Activated T-helper 2 cell treated with anti-CD3 and anti-CD28 coated beads, Interferon-gamma antibody, Interleukin-2, Interleukin-4, amounts not matched to agents 10 μg/mL and 5 μg/mL and 100 μg/mL, durations not matched to agents 14 hours and 24 hours and 36 hours (primary cell): ENCODE measurements at places on chromosomes 5 and 9.

DNA sequence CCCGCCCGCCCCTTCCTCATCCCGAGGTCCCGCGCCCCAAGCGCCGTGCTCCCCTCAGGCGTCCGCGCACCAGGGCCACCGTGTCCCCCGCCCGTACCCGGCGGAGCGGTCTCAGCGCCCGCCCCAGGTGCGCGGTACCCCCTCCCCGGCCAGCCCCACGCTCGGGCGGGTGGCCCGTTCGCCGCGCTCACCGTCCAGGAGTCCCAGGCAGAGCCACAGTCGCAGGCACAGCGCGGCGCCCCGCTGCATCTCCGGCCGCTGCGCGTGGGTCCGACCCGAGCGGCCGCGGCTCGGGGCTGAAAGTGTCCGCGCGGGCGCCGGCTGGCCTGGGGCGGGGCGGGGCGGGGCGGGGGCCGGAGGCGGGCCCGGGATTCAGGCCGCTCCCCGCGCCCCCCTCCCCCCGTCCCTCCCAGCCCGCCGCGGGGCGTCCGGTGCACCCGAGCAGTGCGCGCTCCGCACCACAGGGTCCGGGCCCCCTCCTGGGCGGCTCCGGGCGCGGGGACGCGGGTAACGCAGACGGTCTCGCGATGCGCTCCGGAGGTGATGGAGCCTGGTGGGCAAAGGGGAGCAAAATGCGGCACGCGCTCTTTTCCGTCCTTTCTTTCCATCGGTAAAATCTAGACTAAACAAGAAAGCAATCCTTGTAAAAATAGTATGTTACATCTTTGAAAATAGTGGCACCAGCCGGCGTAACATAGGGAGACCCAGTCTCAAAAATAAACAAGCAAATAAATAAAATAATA is at the start of gene FLT4:
Gene FLT4 (minus strand): TSS at position 304 of the 743 bp plus-strand sequence. CDS start 55 bp downstream, at position 249.
- H3K4me1 ChIP-seq: peaks cover 5% of the 10 kb centered on the region
- DNase-seq: no peak
- H3K27ac ChIP-seq: no peak within 1 kb of the TSS
- peak within 1 kb of the TSS; percentile 77 for H3K4me3 ChIP-seq
- H3K36me3 ChIP-seq: no peaks in the 10 kb centered on the region

- DNase-seq: no peak
- H3K27ac ChIP-seq: no peak overlapping the region
- peaks cover 3% of the 10 kb centered on the region for H3K27me3 ChIP-seq
- H3K4me3 ChIP-seq: no peak overlapping the region
- no peaks in the 10 kb centered on the region for H3K36me3 ChIP-seq
- no peaks in the 10 kb centered on the region for H3K4me1 ChIP-seq
Measured at GRCh38 chr5:142181096-142181495, 72.5 kb downstream of the NDFIP1 start.

DNA sequence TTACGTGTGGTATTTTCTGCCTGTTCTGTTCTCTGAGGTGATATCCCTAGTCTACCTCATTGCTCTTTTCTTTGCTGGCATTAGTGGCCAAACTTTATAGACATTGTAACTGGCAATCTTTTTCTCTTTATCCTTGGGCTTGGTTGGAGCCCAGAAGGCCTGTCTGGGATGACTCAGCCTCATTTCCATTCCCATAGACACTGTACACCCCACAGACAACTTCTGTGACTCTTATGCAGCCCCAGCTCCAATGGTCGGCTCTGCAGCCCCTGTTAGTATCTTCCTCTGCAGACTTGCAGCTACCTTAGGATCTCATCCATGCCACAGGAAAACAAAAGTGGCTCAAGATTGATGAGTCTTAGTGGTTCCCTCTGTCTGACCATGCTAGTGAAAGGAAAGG is 79.8 kb downstream of the CFAP95 start:
- DNase-seq: no peak
- peaks cover 11% of the 10 kb centered on the region for H3K4me1 ChIP-seq
- no peak overlapping the region for H3K4me3 ChIP-seq
- H3K27ac ChIP-seq: no peak overlapping the region

GRCh38 chr5:176875783-176876505 is 23.2 kb downstream of the HK3 start:
- no peak for DNase-seq
- H3K27me3 ChIP-seq: peaks cover 19% of the 10 kb centered on the region
- H3K36me3 ChIP-seq: peaks cover 7% of the 10 kb centered on the region
- H3K27ac ChIP-seq: no peak overlapping the region

- no peaks in the 10 kb centered on the region for H3K4me1 ChIP-seq
- no peaks in the 10 kb centered on the region for H3K36me3 ChIP-seq
- DNase-seq: no peak
- H3K27ac ChIP-seq: no peak overlapping the region
Measured at GRCh38 chr5:179231309-179231708, 114.0 kb downstream of the ADAMTS2 start.

GRCh38 chr9:124006448-124007361 is 4.9 kb upstream of the LHX2 start:
- H3K27ac ChIP-seq: no peak overlapping the region
- DNase-seq: no peak
- no peaks in the 10 kb centered on the region for H3K4me1 ChIP-seq
- peaks cover 3% of the 10 kb centered on the region for H3K36me3 ChIP-seq
- H3K27me3 ChIP-seq: peaks cover 84% of the 10 kb centered on the region
- no peak overlapping the region for H3K4me3 ChIP-seq

GRCh38 chr9:32811246-32811645 is 27.9 kb downstream of the TMEM215 start:
- H3K27me3 ChIP-seq: no peaks in the 10 kb centered on the region
- H3K4me1 ChIP-seq: no peaks in the 10 kb centered on the region
- H3K27ac ChIP-seq: no peak overlapping the region
- DNase-seq: no peak
- no peaks in the 10 kb centered on the region for H3K36me3 ChIP-seq
- no peak overlapping the region for H3K4me3 ChIP-seq

GRCh38 chr9:19470981-19471650 is 62.3 kb downstream of the ACER2 start:
- no peak overlapping the region for H3K27ac ChIP-seq
- no peak overlapping the region for H3K4me3 ChIP-seq
- H3K4me1 ChIP-seq: peaks cover 13% of the 10 kb centered on the region
- H3K27me3 ChIP-seq: peaks cover 9% of the 10 kb centered on the region

GRCh38 chr5:68037546-68037945 is 178.0 kb upstream of the PIK3R1 start:
- no peaks in the 10 kb centered on the region for H3K4me1 ChIP-seq
- no peak overlapping the region for H3K4me3 ChIP-seq

- peaks cover 17% of the 10 kb centered on the region for H3K27me3 ChIP-seq
- H3K4me3 ChIP-seq: no peak overlapping the region
- peaks cover 5% of the 10 kb centered on the region for H3K4me1 ChIP-seq
- no peak for DNase-seq
- no peaks in the 10 kb centered on the region for H3K36me3 ChIP-seq
- no peak overlapping the region for H3K27ac ChIP-seq
Measured at GRCh38 chr5:56183506-56183905, 49.6 kb downstream of the ANKRD55 start.

DNA sequence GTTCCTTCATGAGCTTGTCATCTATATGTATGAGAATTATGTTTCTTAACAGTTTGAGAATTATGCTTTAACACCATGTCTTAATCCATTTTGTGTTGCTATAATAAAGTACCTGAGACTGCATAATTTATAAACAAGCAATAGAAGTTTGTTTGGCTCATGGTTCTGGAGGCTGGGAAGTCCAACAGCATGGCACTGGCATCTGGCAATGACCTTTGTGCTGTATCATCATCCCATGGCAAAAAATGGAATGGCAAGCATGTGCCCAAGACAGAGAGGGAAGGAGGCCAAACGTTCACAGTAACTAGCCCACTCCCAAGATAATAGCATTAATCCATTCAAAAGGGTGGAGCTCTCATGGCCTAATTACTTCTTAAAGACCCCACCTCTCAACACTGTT is 67.6 kb downstream of the MTX3 start:
- no peaks in the 10 kb centered on the region for H3K36me3 ChIP-seq
- no peak overlapping the region for H3K4me3 ChIP-seq
- no peak for DNase-seq
- peaks cover 11% of the 10 kb centered on the region for H3K27me3 ChIP-seq
- H3K27ac ChIP-seq: no peak overlapping the region

DNA sequence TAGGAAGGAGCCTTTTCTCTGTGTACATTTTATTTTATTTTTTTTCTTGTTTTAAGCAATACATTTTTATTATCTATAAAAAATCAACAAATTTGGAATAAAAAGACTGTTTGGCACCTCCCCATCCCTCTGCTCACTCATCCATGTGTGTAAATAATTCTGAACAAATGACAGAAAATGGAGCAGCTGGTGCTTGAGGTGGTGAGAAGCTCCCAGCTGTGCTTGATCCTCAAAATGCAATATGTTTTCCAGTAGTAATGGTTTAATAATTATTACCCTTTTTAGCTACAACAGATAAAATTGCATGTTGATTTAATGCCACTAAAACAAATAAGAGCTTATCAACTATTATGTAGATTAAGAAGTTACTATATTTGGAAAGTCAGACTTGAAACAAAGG is 132.5 kb downstream of the CDH18 start:
- no peaks in the 10 kb centered on the region for H3K36me3 ChIP-seq
- DNase-seq: no peak
- no peak overlapping the region for H3K27ac ChIP-seq
- no peak overlapping the region for H3K4me3 ChIP-seq

GRCh38 chr5:77906806-77907205 is 130.7 kb upstream of the TBCA start:
- H3K4me1 ChIP-seq: no peaks in the 10 kb centered on the region
- no peaks in the 10 kb centered on the region for H3K36me3 ChIP-seq
- peaks cover 11% of the 10 kb centered on the region for H3K27me3 ChIP-seq
- H3K27ac ChIP-seq: no peak overlapping the region

DNA sequence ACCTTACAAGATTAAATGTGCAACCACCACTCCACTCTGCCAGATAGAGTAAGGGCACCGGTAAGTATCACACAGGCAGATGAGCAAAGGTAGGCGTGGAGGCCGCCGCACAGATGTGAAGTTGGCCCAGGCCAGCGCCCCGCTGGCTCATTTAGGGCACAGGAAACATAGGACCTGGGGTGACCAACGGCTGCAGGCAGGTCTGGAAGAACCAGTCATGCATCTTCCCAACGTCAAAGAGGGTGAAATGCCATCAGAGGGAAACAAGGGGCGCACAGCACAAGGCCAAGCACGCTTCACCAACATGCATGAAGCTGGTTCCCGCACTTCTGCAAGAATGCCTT is 31.7 kb upstream of the SLC6A3 start:
- H3K36me3 ChIP-seq: peaks cover 33% of the 10 kb centered on the region
- H3K27me3 ChIP-seq: no peaks in the 10 kb centered on the region
- no peak for DNase-seq
- H3K4me3 ChIP-seq: no peak overlapping the region
- no peaks in the 10 kb centered on the region for H3K4me1 ChIP-seq

GRCh38 chr5:28576022-28576421 is 1537.6 kb upstream of the CDH9 start:
- H3K4me1 ChIP-seq: no peaks in the 10 kb centered on the region
- H3K4me3 ChIP-seq: no peak overlapping the region
- H3K36me3 ChIP-seq: no peaks in the 10 kb centered on the region
- H3K27me3 ChIP-seq: no peaks in the 10 kb centered on the region

DNA sequence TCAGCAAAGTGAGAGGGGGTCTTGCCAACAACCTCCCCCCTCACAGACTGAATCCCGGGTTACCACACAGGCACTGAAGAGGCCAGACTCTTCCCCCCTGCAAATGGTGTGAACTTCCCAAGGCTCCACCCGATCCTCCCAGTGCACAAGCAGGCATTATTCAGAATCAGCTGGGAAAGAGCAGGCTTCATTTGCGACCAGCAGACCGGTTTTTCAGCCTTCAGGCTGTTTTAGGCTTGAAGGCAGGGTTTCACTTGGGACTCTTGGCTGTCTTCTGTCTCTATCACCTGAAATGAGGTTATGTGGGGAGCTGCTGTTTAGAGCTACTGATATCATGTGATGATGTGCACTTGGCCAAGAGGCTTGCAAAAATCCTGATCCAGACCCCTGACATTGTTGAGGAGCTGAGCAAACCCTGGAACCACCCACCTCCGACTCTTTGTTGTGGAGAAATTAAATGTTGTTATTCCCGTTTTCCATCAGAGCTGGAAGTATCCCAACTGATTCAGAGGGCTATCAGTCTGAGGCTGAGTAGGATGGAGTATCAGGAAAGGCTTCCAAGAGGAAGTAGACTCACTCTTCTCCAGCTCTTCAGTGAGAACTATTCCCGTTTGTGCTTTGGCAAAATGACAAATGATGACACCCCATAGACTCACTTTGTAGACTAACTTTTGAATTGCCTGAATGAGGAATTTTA is 63.3 kb upstream of the ZFR start:
- H3K36me3 ChIP-seq: no peaks in the 10 kb centered on the region
- no peak overlapping the region for H3K27ac ChIP-seq
- peaks cover 14% of the 10 kb centered on the region for H3K4me1 ChIP-seq
- no peak for DNase-seq
- H3K4me3 ChIP-seq: no peak overlapping the region

DNA sequence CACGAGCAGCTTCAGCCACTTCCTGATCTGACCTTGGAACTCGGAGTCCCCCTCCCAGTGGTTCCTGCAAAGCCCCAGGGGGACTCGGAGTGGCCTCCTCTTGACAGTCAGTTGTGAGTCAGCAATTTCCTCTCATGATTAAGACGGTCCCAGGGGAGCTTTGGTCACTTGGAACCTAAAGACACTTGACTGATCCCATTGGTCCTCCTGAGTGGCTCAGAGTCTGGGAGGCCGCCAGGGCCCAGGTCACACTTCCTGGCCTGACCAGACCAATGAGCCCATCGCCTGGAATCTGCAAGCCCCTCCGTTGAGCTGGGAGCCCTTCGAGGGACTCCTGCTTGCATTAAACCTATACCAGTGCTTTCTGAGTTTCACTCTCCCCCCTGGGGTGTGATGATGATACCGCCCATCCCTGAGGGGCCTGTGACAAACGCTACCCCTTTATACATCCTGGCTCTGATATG is 29.1 kb downstream of the TSPAN17 start:
- H3K4me3 ChIP-seq: no peak overlapping the region
- H3K4me1 ChIP-seq: no peaks in the 10 kb centered on the region
- no peak for DNase-seq
- H3K27ac ChIP-seq: no peak overlapping the region
- H3K27me3 ChIP-seq: peaks cover 23% of the 10 kb centered on the region
- H3K36me3 ChIP-seq: no peaks in the 10 kb centered on the region

DNA sequence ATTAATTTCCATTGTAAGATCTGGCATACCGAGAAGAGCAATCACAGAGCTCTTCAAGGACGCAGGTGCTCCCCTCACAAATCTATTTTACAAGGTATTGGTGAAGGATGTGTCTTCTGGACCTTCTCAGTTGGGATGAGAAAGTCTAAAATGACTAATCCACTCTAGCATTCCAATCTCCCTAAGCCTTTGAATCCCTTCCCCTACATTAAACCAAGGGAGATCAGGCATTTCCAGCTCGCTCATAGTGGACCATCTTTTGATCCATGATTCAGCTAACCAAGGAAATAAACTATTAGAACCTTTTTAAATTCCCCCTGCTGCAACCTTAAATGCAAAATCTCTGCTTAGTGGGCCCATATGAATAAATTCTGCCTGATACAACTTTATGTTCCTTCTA is 95.9 kb upstream of the FBN2 start:
- H3K27me3 ChIP-seq: no peaks in the 10 kb centered on the region
- no peak for DNase-seq
- no peak overlapping the region for H3K4me3 ChIP-seq
- no peaks in the 10 kb centered on the region for H3K4me1 ChIP-seq
- H3K36me3 ChIP-seq: no peaks in the 10 kb centered on the region
- H3K27ac ChIP-seq: no peak overlapping the region
